Activated T-cell treated with anti-CD3 and anti-CD28 coated beads, Interleukin-2, amount 50 U/mL, for 1 hour (primary cell): ENCODE measurements at places on chromosomes 3 and 15.

- DNase-seq: no peak
Measured at GRCh38 chr3:149470381-149470780, 4.1 kb upstream of the TM4SF4 start.

DNA sequence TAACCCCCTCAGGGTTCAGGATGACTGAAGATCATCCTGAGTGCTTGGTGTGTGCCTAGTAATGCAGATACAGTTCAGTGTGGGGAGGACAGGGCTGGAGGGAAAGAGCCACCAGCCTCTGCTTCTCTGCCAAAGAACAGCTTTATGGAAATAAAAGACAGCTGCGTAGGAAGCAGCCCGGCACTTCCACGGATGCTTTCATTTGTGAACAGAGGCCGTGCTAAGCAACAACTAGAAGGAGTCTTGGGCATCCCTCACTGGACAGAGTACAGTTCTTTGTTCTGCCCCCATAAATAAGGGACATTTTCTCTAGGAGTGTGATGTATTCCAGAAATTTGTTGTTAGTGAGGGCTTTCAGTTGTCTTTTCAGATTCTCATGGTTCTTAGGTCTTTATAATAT is 194.8 kb upstream of the RGMA start:
- DNase-seq: no peak

DNA sequence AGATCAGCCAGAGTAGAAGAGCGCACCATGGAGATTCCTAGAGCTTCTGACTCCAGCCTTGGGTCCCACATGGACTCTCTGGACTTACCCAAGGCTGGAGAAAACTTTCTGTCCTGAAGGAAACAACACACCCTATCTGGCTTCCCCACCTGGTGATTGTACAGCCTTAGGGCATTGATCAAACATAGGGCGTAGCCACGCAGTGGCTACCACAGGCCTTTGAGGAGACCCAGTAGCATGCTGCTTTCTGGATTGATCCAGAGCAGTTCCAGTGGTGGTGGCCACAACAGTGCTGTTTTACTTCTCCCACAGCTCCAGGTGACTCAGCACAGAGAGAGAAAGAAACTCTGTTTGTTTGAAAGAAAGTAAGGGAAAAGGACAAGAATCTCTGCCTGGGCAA is 23.5 kb downstream of the PYDC2 start:
- DNase-seq: no peak

DNA sequence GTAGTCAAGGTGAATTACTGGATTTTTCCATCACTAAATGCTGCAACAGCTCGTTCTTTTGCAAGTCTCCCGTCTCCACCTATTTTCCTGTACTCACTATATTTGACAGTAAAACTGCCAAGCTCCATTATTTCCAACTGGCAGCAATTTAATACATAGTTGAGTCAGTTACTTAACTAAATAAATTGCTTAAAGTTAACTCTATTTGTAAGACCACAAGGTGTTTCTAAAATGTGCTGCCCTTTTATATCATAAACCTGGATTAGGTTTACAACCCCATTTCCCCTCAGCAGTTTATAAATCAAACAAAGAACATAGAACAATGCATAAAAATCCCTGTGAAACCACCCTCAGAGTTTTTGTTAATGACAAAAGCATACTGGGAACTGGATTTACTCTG is 211.4 kb upstream of the DPH6 start:
- DNase-seq: no peak

GRCh38 chr3:159216311-159216710 is 414.5 kb downstream of the MFSD1 start:
- no peak for DNase-seq
